ENCODE measurements at places on chromosomes 3 and 15.

DNA sequence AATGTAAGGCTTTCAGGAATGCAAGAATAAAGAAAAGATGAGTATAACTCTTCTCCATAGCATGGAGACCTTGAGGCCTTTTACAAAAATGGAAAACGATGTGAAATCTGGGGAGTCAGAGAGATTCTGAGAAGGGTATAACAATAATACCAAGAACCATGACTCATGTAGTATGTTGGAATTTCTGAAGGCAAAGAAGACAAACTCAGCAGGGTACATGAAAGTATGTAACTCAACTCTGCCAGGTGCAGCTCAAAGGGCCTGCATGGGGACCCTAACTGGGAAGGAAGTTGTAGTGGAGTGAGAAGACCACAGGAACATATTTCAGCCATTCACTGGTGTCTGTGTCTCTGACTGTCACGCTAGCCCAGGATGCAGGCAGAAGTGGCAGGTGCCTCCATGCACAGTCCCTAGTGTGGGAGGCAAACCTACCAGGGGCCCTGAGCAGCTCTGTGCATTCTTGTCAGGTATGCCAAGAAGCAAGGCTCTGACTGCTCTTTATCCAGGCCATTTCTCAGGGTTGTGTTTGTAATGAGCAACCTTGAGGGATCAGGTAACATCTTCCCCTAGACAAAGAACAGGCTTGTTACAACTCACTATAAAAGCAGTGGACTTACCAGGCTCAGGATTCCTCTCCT lies 57.2 kb downstream of the GPR156 start:
- DNase-seq: no peak

DNA sequence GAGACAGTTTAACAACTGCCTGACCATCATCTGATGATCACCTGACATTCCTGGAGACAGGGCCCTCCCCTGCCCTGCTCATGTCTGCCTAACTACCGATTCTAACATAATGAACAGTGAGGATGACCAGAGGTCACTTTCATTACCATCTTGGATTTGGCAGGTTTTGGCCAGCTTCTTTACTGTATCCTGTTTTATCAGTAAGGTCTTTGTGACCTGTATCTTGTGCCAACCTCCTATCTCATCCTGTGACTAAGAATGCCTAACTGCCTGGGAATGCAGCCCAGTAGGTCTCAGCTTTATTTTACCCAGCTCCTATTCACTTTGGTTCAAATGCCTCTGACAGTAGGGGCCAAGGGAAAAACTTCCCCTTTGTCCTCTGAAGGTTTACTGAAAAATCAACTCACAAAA lies 40.2 kb downstream of the METTL6 start:
- DNase-seq: no peak

GRCh38 chr3:19165654-19166053 lies 17.3 kb downstream of the KCNH8 start:
- no peak for DNase-seq

DNA sequence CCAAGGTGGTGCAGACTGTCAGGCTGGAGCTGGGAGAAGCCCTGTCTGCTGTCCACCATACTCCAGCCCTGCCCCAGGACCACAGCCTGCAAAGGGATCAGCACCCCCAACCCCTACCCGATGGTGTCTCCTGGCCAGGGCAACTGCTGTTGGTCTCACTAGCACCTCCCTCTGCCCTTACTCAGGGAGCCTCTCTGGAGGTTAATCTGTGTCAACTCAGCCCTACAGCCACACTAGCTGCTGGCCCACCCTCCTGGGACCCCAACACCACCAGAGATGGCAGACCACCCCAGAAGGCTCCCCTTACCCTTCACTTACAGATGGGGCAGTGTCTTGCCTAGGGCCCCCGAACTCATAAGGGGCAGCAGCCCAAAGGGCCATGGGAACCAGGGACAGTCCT lies 65.2 kb downstream of the TLE3 start:
- DNase-seq: no peak

DNA sequence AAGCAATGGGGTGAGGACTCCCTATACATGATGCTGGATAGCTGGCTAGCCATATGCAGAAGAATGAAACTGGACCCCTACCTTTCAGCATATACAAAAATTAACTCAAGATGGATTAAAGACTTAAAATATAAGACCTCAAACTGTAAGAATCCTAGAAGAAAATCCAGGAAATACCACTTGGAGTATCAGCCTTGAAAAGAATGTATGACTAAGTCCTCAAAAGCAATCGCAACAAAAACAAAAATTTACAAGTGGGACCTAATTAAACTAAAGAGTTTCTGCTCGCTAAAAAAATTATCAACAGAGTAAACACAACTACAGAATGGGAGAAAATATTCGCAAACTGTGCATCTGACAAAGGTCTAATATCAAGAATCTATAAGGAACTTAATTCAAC lies 94.3 kb downstream of the XRN1 start:
- DNase-seq: no peak

DNA sequence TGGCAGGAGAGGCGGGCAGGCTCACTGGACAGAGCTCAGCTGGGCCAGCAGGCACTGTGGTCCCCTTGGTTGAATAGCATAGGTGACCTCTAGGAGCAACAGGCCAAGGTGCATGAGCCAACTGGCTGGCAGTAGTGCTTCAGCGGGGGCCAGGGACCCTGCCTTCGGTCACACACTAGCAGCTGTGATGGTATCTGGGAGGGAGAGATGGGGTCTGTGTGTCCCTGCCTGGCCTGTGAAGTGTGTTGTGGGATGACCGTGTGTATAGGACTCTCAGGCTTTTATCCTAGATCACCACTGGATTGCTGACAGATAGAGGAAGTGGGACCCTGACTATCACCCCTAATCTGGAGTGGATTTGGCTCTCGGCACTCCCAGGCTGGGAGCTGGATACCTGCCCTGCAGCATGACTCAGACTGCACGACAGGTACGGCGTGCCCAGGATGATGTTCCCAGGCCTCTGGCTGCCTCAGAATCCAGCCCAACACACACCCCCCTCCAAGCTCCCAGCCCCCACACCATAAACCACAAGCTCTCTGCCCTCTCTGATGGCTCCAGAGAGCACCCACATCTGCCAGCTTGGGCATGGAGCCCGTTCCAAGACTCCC lies 7.8 kb downstream of the RPS17 start:
- no peak for DNase-seq

GRCh38 chr3:117019082-117019713 lies 309.6 kb downstream of the TUSC7 start:
- DNase-seq: peak; percentile 71

GRCh38 chr3:62876064-62876463 lies 848 bp upstream of the CADPS start:
- DNase-seq: no peak

GRCh38 chr15:79844221-79844620 lies 52.6 kb downstream of the MTHFS start:
- no peak for DNase-seq

DNA sequence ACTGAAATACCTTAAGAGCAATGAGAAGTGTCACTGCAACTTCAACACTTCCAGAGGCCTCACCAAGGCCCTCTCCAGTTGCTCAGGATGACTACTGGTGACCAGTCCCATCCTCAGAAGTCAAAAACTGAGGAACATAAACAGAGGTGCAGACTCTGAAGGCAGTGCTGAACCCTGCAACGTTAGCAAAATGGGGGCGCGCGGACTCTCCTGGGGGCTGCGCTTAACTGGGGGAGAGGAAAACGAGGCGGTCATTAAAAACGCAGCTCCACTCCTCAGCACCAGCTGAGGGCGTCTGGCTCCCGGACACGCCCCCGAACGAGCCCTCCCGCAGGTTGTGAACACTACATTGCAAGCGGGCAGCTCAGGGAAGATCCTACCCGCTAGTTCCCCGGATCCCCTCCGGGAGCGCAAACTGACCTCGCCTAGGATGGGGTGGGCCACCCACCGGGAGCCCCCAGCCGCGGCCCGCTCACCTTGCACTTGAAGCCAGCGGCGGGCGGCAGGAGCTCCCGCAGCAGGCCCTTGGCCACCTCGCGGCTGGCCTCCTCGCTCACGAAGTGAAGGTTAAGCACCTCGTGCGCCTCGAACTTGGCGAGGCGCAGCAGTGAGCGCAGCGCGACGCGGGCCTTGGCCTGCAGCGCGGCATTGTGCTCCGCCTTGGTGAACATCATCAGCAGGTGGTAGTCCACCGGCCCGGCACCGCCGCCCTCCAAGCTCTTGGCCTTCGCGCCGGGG lies 711 bp downstream of the XXYLT1 start:
- peak; percentile 79 for DNase-seq

DNA sequence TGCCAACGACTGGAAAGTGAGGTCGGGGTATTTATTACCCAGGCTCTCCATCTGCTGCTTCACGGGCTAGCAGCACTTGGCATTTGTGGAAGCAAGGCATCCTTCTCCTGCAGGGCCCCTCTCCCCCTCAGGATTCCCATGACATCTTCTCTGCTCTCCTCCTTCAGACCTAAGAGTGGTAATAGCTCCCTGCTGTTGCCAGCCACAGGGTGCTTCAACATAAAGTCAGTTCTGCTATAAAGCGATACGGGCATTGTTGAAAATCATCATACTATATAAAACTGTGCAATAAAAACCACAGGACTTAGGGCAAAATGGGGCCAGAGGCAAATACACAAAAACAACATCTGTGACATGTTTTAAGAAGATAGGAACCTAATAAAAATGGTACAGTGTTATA lies 391.8 kb upstream of the ADAMTS9 start:
- DNase-seq: no peak

DNA sequence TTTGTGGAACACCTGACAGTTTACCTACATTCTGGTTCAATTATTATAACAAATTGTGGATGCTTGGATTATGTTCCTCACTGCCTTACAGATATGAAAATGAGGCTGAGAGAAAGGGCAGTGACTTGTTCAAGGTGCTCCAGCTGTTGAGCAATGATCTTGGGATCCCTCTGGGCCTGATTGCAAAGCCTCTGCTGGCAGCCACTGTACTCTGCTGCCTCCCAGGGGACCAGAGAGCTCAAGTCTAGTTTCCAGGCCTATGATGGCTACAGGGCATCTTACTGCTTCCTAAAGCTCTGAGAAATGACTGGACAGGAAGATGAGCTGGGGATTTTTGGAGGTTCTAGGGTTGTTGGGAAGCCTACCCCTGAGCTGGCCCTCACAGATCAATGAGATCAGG lies 2.3 kb upstream of the SHC4 start:
- peak; percentile 5 for DNase-seq

GRCh38 chr3:50415816-50416215 lies 56.5 kb upstream of the TMEM115 start:
- DNase-seq: no peak

DNA sequence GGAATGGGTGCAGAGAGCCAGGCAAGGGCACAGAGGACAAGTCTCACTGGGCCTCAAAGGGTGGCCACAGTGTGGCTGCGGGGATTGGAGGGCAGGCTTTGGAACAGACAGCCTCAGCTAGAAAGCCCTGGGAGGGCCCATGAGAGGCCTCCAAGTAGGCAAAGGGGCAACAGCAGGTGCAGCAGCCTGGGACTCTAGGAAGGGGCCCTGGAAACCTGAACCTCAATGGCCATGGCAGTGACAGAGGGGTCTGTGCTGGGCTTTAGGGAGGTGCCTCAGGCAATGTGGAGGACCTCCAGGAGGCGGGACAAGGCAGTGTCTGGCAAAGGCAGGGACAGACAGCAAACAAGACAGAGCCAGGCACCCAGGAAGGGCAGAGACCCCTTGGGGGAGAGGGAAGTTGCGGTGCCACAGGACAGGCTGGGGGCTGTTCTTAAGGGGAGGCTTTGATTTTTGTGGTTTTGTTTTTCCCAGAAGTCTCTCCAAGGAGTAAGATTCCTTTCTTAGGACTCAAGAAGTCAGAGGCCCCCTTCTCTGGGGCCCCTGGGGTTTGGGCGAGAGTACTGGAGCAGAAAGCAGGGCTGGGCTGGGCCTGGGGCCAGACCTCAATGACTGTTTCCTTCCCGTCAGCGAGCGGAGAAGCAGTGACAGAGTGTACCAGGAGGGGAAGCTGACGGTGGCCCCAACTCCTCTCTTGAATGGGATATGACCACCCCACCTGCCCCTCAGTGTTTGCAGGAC lies 9.7 kb downstream of the STOML1 start:
- no peak for DNase-seq

- no peak for DNase-seq
Observed at GRCh38 chr3:40240921-40241320, 68.6 kb upstream of the EIF1B start.

DNA sequence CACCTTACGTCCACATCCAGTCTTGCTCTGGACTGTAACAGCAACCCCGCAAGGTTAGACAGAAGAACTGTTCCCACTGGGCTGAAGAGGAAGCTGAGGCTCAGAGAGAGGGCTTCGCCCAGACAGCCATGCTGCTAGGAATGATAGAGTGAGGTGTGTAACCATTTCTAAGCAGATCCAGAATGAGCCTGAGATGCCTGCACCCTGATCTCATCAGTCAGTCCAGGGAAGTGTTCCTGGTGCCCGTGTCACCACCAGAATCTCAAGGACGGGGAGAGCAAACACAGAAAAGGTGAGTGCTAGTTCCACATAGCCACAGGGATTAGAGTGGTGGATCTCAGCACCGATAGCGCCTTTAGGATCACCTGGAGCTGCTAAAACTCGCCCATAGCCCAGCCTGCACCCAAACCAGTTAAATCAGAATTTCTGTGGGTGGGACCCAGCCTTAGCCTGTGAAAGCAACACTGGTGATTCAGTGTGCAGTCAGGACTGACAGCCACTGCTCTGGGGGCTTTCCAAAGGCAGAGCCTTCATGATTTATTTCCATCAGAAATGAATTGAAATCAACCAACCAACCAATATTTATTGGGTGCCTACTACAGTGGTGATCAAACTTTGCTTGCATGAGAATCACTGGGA lies 12.3 kb downstream of the ISLR start:
- no peak for DNase-seq

DNA sequence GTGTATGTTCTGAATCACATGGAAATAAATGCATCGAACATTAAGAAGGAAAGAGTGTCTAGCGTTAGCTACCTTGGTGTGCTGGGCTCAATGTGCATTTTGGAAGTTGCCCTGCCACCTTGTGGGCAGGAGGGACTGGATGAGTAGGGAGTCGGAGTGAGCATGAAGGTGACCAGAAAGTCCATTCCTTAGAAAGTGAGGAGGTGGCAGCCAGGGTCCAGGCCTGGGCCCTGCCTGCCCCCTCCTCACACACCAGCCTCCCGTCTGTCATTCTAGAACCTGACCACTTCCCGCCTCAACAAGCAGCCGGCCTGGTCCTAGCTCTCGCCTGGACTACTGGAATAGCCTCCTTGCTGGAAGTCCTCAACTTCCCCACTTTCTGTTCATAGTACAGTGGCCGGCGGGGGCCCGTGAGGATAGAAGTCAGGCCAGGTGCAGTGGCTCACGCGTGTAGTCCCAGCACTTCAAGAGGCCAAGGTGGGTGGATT lies 10.2 kb upstream of the GATA2 start:
- no peak for DNase-seq

GRCh38 chr3:196843435-196844110 lies 24.1 kb upstream of the SENP5 start:
- no peak for DNase-seq

GRCh38 chr3:12705981-12706380 lies 42.1 kb upstream of the RAF1 start:
- no peak for DNase-seq

GRCh38 chr15:101111570-101112262 lies 140.1 kb downstream of the CHSY1 start:
- no peak for DNase-seq

GRCh38 chr3:129461022-129461421 lies 21.0 kb downstream of the IFT122 start:
- DNase-seq: no peak

- DNase-seq: no peak
Observed at GRCh38 chr3:188064831-188065493, 89.0 kb upstream of the LPP start.
